Endothelial cell of umbilical vein (primary cell): ENCODE measurements at places on chromosomes 3 and 15.

GRCh38 chr3:49703443-49703927 lies 14.1 kb downstream of the RNF123 start:
- peak; percentile 59 for DNase-seq

DNA sequence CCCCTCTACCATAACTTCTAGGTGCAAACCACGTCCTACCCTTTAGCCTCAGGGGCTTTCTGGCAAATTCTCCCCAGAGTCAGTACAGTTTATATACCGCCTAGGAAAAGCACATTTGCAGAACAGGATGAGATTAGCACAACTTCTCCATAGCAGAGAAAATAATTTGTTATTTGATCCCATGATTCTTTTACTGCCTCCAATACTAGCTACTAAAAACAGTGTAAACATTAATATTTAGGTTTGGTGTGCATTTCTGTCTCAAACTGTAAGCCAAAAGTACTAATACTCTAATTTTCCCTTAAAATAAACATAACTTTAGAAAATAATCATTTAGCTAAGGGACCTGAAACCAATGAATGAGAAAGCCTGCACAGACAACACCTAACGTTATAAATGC lies 4.5 kb downstream of the CPEB1 start:
- DNase-seq, result no peak

DNA sequence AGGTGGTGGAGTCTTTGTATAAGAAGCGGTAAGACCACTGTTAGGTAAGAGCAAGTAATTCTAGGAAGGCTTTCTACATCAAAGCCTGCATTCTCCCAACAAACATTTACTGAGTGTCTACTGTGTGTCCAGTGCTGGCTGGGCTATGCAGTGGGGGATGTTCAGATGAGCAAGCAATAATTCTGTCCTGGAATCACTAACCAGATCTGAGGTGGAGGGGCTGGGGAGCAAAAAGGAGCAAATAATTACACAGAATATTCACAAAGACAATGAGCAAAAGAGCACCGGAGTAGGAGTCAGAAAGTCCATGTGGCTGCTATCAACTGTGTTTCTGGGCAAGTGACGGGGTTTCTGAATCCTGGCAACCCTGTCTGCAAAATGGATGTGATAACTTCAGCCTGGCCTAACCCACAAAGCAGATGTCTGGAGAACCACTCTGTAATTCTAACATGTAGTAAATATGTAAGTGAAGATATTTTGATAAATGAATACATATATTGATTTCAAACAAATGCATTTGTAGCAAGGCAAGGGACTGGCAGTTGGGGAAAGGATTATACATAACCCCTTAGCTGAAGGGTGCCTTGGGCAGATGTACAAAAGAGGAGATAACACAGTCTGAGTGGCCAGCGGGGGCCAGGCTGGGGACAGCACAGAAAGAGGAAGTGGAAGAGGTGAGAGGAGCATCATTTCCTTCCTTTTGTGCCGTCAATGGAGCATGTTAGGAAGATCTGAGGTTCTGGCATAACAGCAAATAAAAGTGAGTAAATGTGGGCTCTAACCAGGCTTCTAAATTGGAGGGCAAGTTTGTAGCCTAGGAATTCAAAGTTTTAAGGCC lies 28.8 kb downstream of the CYP8B1 start:
- no peak for DNase-seq

DNA sequence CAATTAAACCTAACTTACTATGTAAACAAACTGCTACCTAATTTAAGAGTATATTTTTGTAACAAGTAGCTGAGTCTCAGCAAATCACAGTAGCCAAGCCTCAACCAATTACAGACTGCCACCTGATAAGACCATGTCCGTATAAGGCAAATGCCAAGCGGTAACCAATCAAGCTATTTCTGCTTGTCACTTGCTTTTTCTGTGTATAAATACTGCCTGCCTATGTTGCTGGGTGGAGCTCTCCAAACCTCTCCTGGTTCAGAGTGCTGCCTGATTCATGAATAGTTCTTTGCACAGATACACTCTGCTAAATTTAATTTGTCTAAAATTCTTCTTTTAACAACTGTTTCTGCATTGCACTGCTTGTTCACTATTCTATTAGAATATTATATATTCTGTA lies 42.6 kb downstream of the ZNF148 start:
- DNase-seq, result no peak

DNA sequence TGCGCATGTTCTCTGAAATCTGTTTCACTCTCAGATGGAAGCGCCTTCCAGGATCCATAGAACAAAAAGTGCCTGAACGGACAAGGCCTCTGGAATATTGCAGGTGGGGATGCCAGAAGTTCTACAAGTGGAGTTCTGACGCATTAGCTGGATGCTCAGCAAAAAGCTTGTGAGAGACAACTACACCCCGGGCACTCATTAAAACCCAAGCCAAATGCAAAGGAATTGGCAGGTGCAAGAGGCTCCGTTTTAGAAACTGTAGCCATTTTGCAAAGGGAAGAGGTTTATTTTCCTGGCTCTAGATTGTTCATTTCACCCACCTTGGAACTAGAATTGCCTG lies 35.2 kb upstream of the SLC24A5 start:
- DNase-seq, result no peak

GRCh38 chr15:92655178-92655995 lies at the start of gene FAM174B:
FAM174B (minus strand) TSS chr15:92655775.
- DNase-seq, result peak; percentile 51

GRCh38 chr15:76204916-76205460 lies 106.3 kb downstream of the ETFA start:
- DNase-seq, result no peak
